ENCODE measurements at places on chromosomes 1 and 21.
A peak's percentile ranks its signal among the peaks of the same experiment; 100 is the strongest.

- no peak for DNase-seq
Measured at GRCh38 chr1:165161130-165161529, 195.4 kb downstream of the LMX1A start.

GRCh38 chr1:197519741-197520334 lies 251.8 kb downstream of the CRB1 start:
- no peak for DNase-seq

DNA sequence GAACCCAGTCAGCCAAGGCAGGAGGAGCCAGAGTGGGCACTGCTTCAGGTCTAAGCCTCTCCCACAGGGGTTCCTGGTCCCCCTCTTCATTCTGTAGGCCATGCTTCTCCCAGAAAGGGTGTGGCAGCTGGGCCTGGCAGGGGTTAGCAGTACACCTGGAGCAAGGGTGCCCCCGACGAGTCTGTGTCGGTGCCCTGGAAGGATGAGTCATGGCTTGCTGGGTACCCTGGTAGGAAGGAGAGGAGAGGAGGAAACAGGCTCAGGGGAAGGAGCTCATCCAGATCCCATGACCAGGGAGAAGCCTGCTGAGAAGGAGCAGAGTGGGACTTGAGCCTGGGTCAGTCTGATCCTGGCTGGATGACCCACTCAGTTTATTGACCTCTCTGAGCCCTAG lies 10.3 kb downstream of the KDF1 start:
- DNase-seq: no peak

- peak; percentile 77 for DNase-seq
Measured at GRCh38 chr1:27332536-27333281, 9.1 kb upstream of the SYTL1 start.

DNA sequence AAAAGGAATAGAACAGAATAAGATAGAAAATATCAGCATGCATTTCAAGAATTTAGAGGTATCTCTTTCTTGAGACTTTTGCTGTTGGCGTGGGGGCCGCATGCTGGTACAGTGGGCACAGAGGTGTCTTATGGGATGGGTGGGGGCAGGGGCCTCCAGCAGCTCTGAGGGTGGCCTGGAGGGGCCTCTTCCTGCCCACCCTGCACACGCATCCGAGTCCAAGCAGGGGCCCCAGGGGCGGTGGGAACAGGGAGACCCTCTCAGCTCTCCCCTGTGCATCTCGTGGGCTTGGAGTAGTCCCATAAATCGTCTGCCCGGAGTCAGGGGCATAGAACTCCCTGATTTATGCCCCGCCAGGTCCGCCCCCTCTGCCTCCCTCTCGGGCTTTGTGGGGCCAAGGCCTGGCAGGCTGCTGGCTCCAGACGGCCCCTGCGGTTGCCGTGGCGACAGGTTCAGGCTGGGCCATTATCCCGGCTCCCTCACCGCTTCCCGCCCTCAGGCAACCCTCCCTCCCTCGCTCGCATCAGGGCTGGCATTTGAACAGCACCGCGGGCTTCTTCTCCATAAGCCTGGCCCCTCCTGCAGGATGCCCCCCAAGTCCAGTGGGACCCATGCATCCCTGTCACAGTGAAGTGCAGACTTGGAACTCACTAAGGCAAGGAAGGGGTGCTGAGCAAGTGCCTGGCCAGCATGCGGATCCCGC lies 133.2 kb upstream of the ZBTB40 start:
- DNase-seq: peak; percentile 32

DNA sequence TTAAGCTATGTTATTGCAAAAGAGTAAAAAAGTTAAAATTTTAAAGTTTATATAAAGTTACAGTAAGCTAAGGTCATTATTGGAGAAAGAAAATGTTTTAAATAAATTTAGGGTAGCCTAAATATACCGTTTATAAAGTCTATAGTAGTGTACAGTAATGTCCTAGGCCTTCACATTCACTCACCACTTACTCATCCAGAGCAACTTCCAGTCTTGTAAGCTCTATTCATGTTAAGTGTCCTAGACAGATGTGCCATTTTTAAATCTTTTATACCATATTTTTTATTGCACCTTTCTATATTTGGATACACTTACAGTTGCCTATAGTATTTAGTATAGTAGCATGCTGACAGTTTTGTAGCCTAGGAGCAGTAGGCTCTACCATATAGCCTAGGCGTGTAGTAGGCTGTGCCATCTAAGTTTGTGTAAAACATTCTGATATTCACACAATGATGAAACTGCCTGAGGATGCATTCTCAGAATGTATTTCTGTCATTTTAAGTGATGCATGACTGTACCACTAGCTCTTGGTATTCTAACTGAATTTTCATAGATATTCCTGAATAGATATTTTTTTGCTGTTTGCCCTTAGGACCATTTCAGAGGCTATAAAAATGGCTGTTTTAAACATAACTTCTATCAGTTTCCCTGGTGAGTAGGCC lies 26.8 kb downstream of the PPP2R5A start:
- no peak for DNase-seq

DNA sequence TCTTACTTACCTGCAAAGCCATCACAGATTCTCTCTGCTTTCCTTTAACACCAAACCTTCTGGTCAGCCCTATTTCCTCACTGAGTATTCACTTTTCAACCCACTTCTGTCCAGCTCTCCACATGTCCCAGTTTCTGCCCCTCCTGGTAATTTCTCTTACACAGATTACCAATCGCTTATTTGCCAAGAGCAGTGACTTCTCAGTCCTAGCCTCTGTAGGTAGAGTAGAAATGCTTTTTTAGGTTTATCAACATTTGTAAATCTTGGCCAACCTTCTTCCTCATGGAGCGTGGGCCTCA lies 33.6 kb upstream of the LRRC8C start:
- DNase-seq: no peak

DNA sequence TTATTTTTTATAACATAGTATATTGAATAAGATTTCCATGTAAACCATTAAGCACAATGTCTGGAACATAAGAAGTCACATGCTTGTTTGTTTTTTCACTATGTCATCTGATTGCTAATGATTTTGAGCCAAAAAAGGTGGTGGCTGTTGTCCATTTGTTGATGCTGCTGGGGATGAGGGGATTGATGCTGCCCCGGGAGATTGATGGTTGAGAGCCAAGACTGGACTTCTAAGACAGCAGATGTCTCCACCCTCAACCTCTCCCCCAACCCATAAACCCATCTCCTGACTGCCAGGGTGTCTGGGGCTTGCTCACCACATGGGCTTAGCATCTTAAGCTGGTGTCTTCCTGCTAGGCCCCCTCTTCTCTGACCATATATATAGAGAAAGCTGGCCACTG lies 35.8 kb upstream of the CD34 start:
- no peak for DNase-seq

GRCh38 chr1:221458447-221459156 lies 283.3 kb downstream of the DUSP10 start:
- no peak for DNase-seq

- no peak for DNase-seq
Measured at GRCh38 chr21:46108827-46109312, 11.0 kb downstream of the COL6A2 start.

GRCh38 chr1:245853291-245853690 lies 653.8 kb downstream of the SMYD3 start:
- no peak for DNase-seq

DNA sequence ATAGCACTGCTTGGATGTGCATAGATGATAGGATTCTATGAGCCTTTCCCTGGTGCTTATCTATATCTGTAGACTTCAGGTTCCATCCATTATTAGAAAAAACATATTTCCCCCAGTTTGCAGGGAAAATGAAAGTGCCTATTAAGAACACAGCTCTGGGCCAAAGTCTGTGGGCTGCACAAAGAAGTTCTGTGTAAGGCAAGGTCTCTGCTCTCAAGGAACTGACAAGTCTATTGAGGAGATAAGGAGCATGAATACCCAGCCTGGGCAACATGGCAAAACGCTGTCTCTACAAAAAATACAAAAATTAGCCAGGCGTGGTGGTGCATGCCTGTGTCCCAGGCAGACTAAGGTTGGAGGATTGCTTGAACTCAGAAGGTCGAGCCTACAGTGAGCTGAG lies 22.3 kb upstream of the SDE2 start:
- no peak for DNase-seq

GRCh38 chr21:25170681-25171080 lies 436.6 kb downstream of the MRPL39 start:
- no peak for DNase-seq

GRCh38 chr1:64570267-64570855 lies 100.4 kb downstream of the CACHD1 start:
- DNase-seq: no peak

GRCh38 chr1:244955661-244956060 lies 91.3 kb upstream of the HNRNPU start:
- no peak for DNase-seq

GRCh38 chr1:191696354-191696753 lies 461.9 kb upstream of the RGS18 start:
- DNase-seq: no peak

DNA sequence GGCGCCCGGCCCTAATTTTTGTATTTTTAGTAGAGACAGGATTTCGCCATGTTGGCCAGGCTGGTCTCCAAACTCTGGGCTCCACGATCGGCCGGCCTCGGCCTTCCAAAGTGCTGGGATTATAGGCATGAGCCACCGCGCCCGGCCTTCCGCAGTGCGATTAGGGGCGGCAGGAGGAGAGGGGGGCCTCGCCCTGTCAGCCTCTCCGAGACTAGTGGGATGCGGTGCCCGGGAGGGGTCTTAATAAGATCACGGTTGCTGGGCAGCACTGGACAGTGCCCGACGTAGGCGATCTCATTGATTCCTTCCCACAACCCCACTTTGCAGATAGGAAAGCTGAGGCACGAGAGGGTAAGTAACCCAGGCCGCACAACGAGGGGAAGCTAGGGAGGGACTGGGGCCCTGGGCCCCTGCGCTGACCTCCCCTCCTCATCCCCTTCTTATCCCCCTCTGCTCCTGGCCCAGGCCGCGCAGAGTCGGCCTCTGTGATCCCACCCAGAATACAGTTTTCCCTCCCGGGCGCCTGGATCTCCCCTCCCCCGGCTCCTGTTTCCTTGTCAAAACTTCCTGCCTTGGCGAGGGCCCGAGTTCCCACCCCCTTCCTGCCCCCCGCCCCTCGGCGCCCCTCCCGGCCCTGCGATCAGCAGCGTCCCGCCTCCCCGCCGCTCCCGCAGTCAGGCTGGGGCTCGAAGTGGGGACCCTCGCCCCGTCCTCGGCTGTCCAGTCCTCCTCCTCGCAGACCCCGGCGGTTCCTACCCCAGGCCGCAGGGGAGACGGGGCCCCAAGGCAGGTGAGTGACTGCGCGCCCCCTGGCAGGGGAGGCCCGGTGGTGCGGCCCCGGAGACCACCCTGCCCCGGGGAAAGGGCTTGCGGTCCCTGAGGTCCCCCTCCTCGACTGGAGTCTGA lies at the start of gene PEAR1:
PEAR1 (plus strand) TSS at position 671 of the 906 bp plus-strand sequence. CDS start 10,209 bp downstream, outside the sequence.
- peak; percentile 72 for DNase-seq

GRCh38 chr1:21508580-21509350 lies 458 bp upstream of the ALPL start:
- DNase-seq: peak; percentile 89

- no peak for DNase-seq
Measured at GRCh38 chr1:18237371-18237770, 129.8 kb downstream of the IGSF21 start.

- no peak for DNase-seq
Measured at GRCh38 chr1:53576381-53576801, 117.2 kb downstream of the DMRTB1 start.

DNA sequence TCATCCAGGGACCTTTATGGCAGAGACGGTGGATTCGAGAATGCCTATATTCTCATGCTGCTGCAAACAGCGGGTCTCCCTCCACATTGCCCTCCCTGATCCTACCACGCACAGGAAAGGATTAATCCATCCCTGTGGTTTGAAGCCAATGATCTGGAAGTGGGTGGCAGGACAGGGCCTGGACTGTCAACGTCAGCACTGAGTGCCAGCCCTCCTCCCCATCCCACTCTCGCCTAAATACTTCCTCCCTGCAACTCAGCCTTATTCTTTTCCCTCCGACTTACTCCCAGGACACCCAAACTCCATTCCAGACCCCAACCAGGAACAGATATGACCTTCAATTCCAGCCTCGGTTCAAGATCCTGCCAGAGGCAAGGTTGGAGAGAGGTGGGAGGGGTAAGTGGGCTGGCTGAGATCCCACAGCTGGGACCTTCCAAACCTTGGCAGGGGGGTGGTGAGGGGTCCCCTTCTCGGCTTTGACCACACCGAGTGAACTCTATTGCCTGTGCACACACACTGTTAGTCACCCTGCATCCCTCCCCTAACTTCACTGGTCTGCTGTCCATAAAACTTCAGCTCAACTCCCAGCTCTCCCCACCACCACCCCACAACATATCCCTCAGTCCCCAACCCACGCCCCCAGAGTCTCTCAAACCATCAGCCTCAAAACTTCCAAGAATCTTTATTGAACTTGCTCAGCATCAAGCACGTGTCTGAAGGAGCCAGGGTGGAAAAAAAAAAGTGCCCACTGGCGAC lies 2.4 kb upstream of the S100A5 start:
- no peak for DNase-seq

DNA sequence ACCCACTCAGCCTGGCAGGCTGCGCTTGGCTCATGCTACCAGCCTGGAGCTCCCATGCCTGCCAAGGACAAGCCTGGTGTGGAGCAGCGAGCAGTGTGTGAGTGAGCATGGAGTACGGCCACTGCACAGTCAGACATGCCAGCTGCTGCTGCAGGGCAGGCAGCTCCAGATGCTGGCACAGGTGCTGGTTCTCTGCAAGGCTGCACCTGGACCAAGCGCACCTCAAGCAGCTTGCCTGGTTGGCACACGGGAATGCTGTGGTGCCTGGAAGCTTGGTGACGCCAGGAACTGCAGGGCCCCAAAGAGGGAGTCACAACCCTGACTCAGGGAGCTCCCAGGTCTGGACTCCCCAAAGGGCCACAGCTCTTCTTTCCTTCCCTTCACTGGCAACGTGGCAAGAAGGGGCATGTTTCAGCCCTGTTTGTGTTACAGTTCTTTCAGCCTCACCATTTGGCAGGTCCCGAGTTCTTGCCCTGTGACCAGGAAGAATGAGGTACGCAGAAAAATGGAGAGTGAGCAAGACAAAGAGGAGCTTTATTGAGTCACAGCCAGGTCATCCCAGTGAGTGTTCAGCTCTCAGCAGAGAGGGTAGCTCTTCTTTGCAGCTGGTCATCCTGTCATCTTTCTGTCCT lies 26.1 kb downstream of the ACOT7 start:
- no peak for DNase-seq

- no peak for DNase-seq
Measured at GRCh38 chr1:203170625-203171330, 4.8 kb downstream of the MYBPH start.

GRCh38 chr1:161162806-161163205 lies 3.4 kb upstream of the PPOX start:
- DNase-seq: no peak

DNA sequence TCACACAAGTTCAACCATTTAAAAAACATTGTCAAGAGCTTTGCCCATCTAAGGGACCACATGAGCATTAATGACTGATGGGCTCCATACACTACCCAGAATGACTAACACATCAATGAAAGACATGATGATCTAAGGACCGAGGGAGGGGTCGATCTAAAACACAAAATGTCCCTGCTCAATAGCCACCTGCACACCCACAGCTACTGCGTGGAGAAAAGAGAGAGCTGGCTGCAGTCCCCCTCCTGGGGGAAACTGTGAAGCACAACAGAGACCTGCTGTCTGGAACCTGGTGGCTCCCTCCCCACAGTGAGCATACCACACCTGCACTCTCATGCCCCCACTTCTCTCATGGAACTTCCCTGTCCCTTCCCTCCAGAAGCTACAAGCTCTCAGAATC lies 130.1 kb upstream of the ERG start:
- no peak for DNase-seq
